Activated CD4-positive, alpha-beta T cell treated with anti-CD3 and anti-CD28 coated beads, Interleukin-2, Interleukin-6, amounts not matched to agents 100 ng/mL and 50 ng/mL, durations not matched to agents 16 hours and 8 hours (primary cell): ENCODE measurements at places on chromosomes 12 and 14.
A peak's percentile ranks its signal among the peaks of the same experiment; 100 is the strongest.

- DNase-seq = no peak
These were observed 5.5 kb upstream of the ATN1 start for GRCh38 chr12:6921996-6922946.

DNA sequence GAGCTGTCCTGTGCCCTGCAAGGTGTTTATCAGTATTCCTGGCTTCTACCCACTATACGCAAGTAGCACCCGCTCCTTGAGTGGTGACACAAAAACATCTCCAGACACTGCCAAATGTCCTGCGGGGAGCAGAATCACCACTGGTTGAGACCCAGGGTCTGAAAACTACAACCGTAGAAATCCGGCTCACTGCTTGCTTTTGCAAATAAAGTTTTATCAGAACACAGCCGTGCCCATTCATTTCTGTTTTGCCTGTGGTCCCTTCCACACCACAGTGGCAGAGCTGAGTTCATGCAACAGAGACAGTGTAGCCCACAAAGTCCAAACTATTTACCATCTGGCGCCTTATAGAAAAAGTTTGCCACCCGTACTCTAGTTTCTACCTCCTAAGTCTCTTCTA is 125.7 kb upstream of the DIO3 start:
- no peak for DNase-seq

DNA sequence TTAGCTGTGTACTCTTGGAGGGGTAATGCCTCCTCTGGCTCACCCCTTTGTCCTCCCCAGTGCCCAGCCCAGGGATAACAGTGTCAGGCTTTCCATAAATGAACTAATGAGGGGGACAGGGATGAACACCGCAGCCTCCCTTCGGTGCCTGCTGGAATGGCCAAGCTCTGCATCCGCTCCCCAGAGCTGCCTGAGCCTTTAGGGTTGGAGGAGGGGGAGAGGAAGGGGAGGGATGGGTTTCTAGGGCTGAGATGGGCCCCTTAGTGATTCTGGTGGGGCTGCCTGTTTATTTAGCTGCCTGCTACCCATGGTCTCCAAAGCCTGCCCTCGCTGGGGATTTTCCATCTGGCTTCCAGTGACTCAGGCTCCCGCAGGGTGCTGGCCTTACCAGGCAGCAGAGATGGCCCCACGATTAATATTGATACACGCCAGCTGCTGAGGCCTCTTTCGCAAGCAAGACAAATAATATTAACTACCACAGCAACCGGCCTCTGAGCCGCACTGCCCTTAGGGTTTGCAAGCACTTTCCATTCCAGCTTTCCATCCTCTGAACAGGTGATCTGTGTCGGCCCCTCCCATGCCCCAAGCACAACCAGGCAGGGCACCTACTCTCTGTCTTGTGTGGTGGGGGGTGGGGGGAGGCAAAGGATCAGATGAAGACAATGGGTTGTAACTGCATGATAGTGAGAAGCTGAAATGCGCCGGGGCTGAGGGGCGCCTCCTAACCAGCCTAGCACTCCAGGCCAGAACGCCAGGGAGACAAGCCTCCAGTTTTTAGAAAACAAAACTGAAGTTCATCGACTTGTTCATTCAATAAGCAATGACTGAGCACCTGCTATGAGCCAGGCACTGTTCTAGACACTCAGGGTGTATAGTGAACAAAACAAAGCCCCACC is 56.7 kb downstream of the C14orf132 start:
- no peak for DNase-seq

DNA sequence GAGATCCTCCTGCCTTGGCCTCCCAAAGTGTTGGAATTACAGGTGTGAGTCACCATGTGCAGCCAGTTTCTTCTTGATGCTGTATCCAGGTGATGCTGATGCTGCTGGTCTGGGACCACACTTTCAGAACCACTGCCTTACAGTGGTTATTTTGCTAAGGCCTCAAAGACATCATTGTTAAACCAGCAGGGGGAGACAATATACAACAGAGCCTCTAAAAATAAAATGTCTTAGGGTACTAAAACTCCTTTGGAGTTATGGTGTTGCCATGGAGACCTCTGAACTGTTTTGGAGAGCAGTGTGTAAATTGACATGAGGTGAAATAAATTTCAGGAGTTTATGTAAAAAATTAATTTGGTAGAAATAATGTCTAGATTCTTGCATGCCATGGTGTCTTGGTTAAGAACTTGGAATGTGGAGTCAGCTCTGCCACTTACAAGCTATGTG is 1.1 kb upstream of the ARG2 start:
- DNase-seq = peak; percentile 73
